CD8-positive, alpha-beta memory T cell (primary cell): ENCODE measurements at places on chromosomes 12 and 14. TPM values are rescaled to one million over a fixed set of nuclear protein-coding genes. Genes with fewer than 3 reads are reported as not detected.

The CD69 gene
- 67.1 TPM for total RNA-seq

The ABCD2 gene
- 4.5 TPM for total RNA-seq

The KRT80 gene
- not detected for total RNA-seq

The EXD2 gene
- total RNA-seq = 11.6 TPM

The SPPL3 gene
- total RNA-seq = 34.9 TPM
